ENCODE measurements at places on chromosomes 5 and 9.

DNA sequence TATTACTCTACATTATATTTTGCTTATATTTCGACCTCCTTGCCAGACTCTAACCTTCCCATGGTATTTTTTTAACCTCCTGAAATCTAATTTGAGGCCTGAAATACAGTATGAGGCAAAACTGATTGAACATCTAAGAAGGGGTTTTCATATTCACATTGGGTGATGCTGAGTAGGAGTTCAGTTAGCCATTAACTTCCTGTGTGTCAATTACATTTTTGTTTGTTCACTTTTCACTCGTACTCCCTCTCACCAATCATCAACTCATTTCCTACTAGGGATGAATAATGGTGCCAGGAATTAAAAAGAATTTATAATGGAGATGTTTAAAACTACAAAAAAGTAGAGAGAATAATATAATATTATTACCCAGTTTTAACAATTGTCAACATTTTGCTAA lies 27.6 kb upstream of the GLRA1 start:
- H3K27me3 ChIP-seq = peaks cover 2% of the 10 kb centered on the region
- no peak overlapping the region for H3K4me3 ChIP-seq
- no peak for DNase-seq
- peaks cover 4% of the 10 kb centered on the region for H3K4me1 ChIP-seq
- no peaks in the 10 kb centered on the region for H3K36me3 ChIP-seq
- no peak overlapping the region for H3K27ac ChIP-seq

- H3K27me3 ChIP-seq = peaks cover 43% of the 10 kb centered on the region
- no peak overlapping the region for H3K4me3 ChIP-seq
- no peak overlapping the region for H3K27ac ChIP-seq
Observed at GRCh38 chr5:140148508-140148907, 22.8 kb downstream of the IGIP start.

DNA sequence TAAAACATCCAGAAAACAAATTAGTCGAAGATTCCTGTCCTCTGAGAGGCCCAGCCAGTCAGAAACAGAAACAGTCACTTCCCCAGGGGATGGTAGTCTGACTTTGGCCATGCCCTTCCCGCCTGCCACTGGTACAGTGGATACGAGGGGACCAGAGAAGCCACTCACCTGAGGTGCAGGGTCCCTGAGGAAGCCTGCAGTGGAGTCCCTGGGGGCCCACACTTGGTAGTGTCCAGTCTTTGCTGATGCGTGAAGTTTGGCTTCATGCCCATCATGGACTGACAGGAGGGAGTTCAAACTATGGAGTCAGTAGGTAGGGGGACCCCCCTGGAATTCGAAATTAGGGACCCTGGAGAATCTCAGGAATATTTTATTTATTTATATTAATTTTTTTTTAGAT lies 147.5 kb downstream of the DAB2IP start:
- H3K27ac ChIP-seq = no peak overlapping the region
- no peaks in the 10 kb centered on the region for H3K36me3 ChIP-seq
- DNase-seq = no peak
- H3K4me1 ChIP-seq = no peaks in the 10 kb centered on the region
- H3K4me3 ChIP-seq = no peak overlapping the region

GRCh38 chr9:37056046-37056920 lies 22.2 kb upstream of the PAX5 start:
- H3K36me3 ChIP-seq = no peaks in the 10 kb centered on the region
- H3K4me3 ChIP-seq = no peak overlapping the region
- DNase-seq = no peak

- no peak overlapping the region for H3K27ac ChIP-seq
- no peaks in the 10 kb centered on the region for H3K36me3 ChIP-seq
- no peak overlapping the region for H3K4me3 ChIP-seq
- no peak for DNase-seq
- H3K4me1 ChIP-seq = no peaks in the 10 kb centered on the region
- peaks cover 45% of the 10 kb centered on the region for H3K27me3 ChIP-seq
Observed at GRCh38 chr5:154467655-154468354, 10.2 kb downstream of the HAND1 start.

- no peaks in the 10 kb centered on the region for H3K27me3 ChIP-seq
- DNase-seq = no peak
- no peak overlapping the region for H3K4me3 ChIP-seq
- no peaks in the 10 kb centered on the region for H3K36me3 ChIP-seq
- H3K27ac ChIP-seq = no peak overlapping the region
Observed at GRCh38 chr5:99102073-99102697, 173.4 kb upstream of the CHD1 start.

GRCh38 chr5:102959055-102959454 lies 160.9 kb downstream of the GIN1 start:
- no peaks in the 10 kb centered on the region for H3K27me3 ChIP-seq
- no peak overlapping the region for H3K4me3 ChIP-seq
- no peaks in the 10 kb centered on the region for H3K36me3 ChIP-seq
- DNase-seq = no peak

DNA sequence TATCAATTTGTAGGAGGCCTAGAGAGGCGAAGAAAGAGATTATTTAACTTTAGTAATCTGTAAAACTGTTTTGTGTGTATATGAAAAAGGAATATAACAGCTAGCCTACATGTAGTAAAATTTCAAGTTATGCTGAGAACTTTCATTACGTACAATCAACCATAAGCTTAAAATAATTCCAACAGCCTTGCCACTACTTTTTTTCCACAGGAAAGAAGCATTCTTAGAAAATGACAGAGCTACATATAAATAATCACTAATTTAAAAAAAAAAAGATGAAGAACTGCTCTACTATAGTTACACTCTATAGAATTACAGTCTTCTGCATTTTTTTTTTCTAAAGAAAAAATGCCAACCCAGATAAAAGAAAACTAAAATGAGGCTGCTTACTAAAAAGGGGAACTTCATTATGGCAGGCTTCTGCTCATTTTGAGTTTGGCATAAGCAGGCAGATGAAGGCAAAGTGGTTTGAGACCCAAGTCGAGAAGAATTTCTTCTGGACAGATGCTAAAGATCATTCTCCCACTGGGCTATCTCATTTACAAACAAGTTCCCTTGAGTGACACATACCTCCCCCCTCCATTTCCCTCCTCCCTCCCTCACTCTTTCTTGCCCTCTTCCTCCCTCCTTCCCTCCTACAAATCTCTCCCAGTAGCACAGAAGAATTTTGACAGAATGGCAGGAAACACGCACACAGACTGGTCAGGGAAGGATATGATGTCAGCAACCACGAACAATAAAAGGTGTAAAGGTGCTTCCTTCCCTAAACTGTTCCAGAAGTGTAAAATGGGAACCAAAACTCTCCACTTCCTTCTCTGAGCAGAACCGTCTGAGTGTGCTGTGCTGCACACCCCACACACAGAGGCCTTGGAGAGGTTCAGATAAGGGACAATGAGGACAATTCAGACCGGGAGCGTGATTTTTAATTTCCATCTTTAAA lies 56.1 kb downstream of the MEF2C start:
- no peak overlapping the region for H3K4me3 ChIP-seq
- no peak overlapping the region for H3K27ac ChIP-seq
- DNase-seq = no peak
- H3K27me3 ChIP-seq = no peaks in the 10 kb centered on the region
- peaks cover 3% of the 10 kb centered on the region for H3K4me1 ChIP-seq

GRCh38 chr5:23631302-23632045 lies 124.1 kb downstream of the PRDM9 start:
- no peaks in the 10 kb centered on the region for H3K4me1 ChIP-seq
- no peaks in the 10 kb centered on the region for H3K36me3 ChIP-seq
- H3K27ac ChIP-seq = no peak overlapping the region
- DNase-seq = no peak

DNA sequence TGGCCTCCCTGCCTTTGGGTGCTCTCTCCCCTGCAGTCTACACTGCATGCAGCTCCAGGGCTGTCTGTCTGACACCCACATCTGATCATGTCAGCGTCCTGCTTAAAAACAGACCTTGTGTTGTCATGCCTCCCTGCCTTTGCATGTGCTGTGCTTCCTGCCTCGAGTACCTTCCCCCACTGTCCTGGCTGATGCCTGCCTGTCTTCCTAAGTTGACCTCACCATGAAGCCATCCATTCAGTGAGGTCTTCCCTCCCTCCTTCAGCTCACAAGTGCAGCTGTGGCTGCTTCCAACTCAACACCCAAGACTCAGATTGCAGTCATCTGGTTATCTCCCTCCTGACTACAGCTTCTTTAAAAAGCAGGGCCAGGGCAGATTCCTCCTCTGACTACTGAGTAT lies 5.5 kb downstream of the ANGPTL2 start:
- DNase-seq = no peak
- H3K4me1 ChIP-seq = peaks cover 11% of the 10 kb centered on the region
- H3K36me3 ChIP-seq = no peaks in the 10 kb centered on the region
- H3K4me3 ChIP-seq = no peak overlapping the region

DNA sequence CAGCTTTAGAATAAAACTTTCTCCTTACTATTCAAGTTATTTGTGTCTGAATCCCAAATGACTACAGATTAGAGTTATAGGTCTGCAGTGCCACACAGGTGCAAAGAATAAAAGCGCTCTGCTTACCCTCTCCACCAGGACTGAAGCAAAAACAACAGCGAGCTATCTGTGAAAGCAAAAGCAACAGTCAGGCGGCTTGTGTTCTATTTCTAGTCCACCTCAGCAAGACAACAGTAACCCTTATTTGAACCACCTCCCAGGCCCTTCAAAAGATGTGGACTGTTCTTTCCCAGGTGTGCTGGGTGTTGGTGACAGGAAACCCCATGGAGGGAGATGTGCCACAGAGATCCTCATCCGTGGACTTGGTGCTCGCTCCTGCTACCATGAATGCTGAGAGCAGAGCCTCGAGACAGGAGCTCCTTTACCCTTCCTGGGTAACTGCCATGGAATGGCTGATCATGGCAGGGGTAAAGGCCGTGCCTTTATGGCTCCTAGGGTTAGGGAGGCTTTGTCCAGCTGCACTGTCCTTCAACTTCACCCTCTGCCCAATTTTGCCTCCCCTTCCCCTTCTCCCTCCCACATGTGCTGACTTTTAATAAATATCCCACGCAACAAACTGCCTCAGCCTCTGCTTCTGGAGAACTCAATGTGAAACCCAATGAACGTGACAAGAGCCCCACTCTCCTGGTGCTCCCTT lies 108.6 kb downstream of the SERINC5 start:
- no peak overlapping the region for H3K27ac ChIP-seq
- H3K27me3 ChIP-seq = no peaks in the 10 kb centered on the region
- no peak overlapping the region for H3K4me3 ChIP-seq
- DNase-seq = no peak
- H3K36me3 ChIP-seq = no peaks in the 10 kb centered on the region

GRCh38 chr9:136174779-136175615 lies 29.9 kb downstream of the LHX3 start:
- no peak for DNase-seq
- H3K36me3 ChIP-seq = no peaks in the 10 kb centered on the region
- H3K4me3 ChIP-seq = no peak overlapping the region
- H3K27me3 ChIP-seq = peaks cover 51% of the 10 kb centered on the region
- peaks cover 47% of the 10 kb centered on the region for H3K4me1 ChIP-seq

DNA sequence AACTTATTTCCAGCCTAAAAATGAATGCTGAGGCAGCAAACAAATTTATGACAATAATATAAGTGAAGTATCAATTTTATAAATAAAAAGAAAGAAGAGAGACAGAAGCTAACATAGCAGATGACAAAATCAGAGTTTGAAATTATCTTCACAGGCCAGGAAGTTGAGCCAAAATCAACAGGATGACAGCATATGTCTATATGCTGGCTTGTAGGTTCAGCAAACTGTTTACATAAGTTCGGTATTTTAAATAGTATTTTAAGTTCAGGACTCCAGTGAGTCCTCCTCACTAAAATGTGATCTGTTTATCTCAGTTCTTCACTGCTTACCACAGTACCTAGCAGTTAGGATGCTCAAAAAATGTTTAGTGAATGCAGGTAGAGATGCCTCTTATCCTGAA lies 359.6 kb upstream of the SMC2 start:
- no peaks in the 10 kb centered on the region for H3K36me3 ChIP-seq
- H3K27ac ChIP-seq = no peak overlapping the region
- no peaks in the 10 kb centered on the region for H3K4me1 ChIP-seq
- H3K4me3 ChIP-seq = no peak overlapping the region
- H3K27me3 ChIP-seq = no peaks in the 10 kb centered on the region
- DNase-seq = no peak

- no peaks in the 10 kb centered on the region for H3K4me1 ChIP-seq
- H3K36me3 ChIP-seq = peaks cover 40% of the 10 kb centered on the region
- H3K4me3 ChIP-seq = no peak overlapping the region
- no peaks in the 10 kb centered on the region for H3K27me3 ChIP-seq
- H3K27ac ChIP-seq = no peak overlapping the region
Observed at GRCh38 chr9:126839301-126839700, 21.1 kb upstream of the ZBTB34 start.

DNA sequence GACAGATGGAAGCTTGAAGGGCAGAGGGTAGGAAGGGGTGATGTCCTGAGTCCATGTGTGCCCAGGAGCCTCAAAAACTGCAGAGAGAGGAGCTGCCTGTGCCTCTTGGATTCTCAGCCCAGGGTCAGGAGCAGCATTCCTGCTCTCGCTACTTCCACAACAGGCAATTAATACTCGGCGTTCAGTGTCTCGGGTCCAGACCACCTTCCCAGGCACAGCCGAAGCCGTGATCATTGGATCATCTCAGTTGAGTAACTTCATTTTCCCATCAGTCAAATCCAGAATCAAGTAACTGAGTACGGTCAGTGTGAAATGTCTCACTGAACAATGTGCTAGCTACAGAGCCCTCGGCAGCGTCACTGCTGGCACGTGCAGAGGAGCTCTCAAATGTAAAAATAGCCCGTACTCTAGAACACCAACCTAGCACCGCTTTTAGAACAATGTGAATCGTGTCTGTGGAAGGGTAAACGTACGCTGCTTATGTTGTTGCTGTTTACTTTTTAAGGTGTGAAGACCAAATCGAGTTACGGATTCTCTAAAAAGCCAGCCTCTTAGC lies 63.5 kb upstream of the IRX4 start:
- no peaks in the 10 kb centered on the region for H3K4me1 ChIP-seq
- no peak for DNase-seq
- H3K27ac ChIP-seq = no peak overlapping the region
- peaks cover 2% of the 10 kb centered on the region for H3K27me3 ChIP-seq
- no peaks in the 10 kb centered on the region for H3K36me3 ChIP-seq

GRCh38 chr9:126297661-126298060 lies 29.0 kb upstream of the MVB12B start:
- no peaks in the 10 kb centered on the region for H3K36me3 ChIP-seq
- no peak overlapping the region for H3K4me3 ChIP-seq
- H3K27me3 ChIP-seq = no peaks in the 10 kb centered on the region
- H3K4me1 ChIP-seq = no peaks in the 10 kb centered on the region
- no peak for DNase-seq

- H3K27ac ChIP-seq = peak overlapping the region; percentile 48
- no peak for DNase-seq
- H3K36me3 ChIP-seq = peaks cover 28% of the 10 kb centered on the region
- peak overlapping the region; percentile 69 for H3K4me3 ChIP-seq
- H3K4me1 ChIP-seq = peaks cover 3% of the 10 kb centered on the region
Observed at GRCh38 chr5:83077662-83078261, 415 bp downstream of the XRCC4 start.

DNA sequence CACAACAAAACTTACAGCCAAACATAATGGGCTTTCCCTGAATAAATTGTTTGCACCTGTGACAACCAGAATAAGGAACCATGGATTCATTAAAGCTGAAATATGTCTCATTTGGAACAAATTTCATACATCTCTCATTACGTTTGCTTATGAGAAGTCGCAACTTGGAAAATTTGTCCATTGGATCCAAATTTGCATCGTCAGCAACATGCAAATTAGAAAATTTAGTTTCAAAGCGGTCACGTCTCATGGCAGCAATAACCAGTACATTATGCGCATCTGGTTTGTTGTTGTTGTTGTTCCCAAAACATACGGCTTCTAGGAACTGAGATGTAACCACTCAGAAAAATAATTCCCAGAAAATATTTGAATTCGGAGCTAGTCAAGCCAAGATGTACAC lies 1311.5 kb upstream of the CDH6 start:
- H3K4me1 ChIP-seq = no peaks in the 10 kb centered on the region
- no peak overlapping the region for H3K27ac ChIP-seq
- DNase-seq = no peak
- H3K27me3 ChIP-seq = no peaks in the 10 kb centered on the region
